ENCODE measurements at places on chromosomes 6 and 20.
A peak's percentile ranks its signal among the peaks of the same experiment; 100 is the strongest.

- no peak for DNase-seq
These were observed 467.1 kb upstream of the HSF2 start for GRCh38 chr6:121932076-121932991.

- no peak for DNase-seq
These were observed 87.4 kb downstream of the GJA1 start for GRCh38 chr6:121522771-121523386.

DNA sequence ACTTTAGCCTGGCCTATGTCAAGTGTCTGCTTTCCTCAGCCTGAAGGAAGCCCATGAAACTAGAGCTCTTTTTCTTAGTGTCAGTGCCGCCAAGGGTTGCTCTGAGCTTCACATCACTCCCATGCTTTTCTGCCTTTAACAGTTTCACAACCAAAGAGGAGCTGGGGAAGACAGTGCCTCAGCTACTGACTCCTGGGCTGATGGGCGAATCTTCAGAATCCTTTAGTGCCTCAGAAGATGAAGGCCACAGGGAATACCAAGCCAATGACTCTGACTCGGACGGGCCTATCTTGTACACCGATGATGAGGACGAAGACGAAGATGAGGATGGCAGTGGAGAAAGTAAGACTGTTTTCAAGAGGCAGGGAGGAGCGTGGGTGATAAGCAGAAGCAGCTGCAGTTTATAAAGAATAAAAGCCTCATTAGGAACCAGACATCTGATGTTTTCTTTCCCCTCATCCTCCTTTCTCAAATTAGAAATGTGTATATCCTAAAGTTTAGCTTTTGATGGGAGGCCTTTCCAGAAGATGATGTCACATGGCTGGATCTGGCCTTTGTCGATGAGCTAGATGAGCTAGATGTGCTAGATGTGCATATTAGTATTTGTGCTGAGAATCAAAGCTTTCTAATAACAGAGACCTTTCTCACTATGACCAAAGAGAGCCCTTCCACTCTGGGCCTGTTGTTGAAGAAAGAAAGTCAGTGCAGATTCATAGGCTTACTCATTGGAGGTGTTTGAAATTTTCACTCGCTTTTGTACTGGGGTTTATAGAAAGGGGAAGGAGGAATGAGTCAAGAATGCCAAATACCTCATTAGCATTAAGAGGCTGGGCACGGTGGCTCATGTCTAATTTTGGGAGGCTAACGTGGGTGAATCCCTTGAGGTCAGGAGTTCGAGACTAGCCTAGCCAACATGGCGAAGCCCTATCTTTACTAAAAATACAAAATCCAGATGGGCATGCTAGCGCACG lies 70.7 kb upstream of the LTV1 start:
- DNase-seq, result no peak

- DNase-seq, result no peak
These were observed 93.4 kb upstream of the TRAF3IP2 start for GRCh38 chr6:111699123-111699522.

DNA sequence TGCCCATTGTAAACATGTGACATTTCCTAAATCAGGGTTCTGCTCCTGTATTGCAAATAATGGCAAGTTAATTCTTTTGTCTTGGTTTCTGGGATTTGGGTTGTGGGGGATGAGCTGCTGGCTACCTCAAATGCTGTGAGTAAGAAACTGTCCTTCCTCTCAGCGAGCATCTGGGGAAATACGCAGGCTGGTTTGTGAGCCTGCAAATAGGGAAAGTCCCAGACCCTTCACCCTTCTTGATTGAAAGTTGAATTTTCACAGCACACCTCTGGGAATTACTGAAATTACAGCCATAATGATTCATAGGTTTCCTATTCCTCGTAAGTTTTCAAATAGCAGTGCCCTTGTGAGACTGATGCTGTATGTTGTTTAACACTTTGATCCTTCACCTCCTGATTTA lies 138.1 kb downstream of the TBXT start:
- no peak for DNase-seq

GRCh38 chr20:8132484-8133309 lies 631 bp downstream of the PLCB1 start:
- DNase-seq, result peak; percentile 25

DNA sequence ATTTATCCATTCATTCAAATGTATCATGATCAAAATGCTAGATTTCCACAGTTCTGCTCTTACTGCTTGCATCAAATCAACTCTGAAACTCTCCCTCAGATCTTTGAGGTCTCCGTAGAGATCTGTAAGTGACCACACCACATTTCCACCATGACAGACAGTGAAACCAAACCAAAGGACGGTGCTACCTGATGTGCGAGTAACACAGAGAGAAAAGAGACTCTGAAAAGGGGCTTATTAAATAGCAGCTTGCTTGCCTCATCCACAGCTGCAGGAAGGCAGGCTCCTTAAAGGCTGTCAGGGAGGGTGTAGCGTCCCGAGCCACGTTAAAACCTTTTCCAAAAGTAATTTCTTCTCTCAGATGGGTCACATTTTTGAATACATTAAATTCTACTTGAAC lies 335.8 kb downstream of the PACRG start:
- DNase-seq, result no peak

DNA sequence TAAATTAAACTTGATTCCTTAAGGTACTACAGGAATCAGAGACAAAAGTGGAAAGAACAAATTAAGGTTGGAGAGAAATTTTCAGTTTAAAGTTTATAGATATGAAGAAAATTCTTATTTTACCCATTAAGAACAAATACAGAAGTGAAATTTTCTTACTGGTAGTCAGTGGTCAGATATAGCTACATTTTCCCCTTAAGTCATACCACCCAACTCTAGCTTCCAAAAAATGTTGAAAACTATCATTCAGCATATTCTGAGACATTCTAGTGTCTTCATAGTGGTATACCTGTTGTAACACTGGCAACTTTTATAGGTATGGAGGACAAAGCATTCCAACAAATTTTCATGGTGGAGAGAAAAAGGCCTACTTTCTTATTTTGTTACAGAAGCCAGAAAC lies 15.6 kb upstream of the SUMO4 start:
- no peak for DNase-seq

DNA sequence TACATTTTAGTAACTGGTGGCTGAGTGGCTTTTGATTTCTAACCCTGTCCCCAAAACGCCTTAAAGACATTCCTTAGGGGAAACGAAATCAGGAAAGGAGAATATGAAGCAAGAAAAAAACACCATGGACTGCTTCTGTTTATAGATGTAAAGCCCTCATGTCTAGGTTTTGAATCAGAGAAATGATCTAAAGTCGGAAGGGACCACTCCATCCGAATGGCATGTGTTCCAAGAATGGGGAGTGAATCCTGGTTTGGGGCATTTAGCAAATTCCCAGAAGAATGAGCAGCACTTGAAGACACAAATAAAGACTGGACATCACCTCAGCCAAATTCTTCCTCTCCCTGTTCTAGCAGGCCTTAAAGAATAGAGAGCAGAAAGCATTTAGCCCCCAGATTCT lies 65.6 kb downstream of the CAP2 start:
- no peak for DNase-seq

- no peak for DNase-seq
These were observed 2.9 kb downstream of the SLC2A4RG start for GRCh38 chr20:63742381-63743024.

GRCh38 chr20:36259177-36260061 lies 23.1 kb downstream of the AAR2 start:
- DNase-seq, result no peak

- DNase-seq, result no peak
These were observed 306.3 kb upstream of the IRAK1BP1 start for GRCh38 chr6:78561015-78561414.

- no peak for DNase-seq
These were observed 38.0 kb downstream of the C6orf15 start for GRCh38 chr6:31074401-31074800.

- no peak for DNase-seq
These were observed 6.3 kb upstream of the MROH8 start for GRCh38 chr20:37185686-37186085.

- DNase-seq, result no peak
These were observed 319.5 kb downstream of the PRL start for GRCh38 chr6:21977346-21977745.

DNA sequence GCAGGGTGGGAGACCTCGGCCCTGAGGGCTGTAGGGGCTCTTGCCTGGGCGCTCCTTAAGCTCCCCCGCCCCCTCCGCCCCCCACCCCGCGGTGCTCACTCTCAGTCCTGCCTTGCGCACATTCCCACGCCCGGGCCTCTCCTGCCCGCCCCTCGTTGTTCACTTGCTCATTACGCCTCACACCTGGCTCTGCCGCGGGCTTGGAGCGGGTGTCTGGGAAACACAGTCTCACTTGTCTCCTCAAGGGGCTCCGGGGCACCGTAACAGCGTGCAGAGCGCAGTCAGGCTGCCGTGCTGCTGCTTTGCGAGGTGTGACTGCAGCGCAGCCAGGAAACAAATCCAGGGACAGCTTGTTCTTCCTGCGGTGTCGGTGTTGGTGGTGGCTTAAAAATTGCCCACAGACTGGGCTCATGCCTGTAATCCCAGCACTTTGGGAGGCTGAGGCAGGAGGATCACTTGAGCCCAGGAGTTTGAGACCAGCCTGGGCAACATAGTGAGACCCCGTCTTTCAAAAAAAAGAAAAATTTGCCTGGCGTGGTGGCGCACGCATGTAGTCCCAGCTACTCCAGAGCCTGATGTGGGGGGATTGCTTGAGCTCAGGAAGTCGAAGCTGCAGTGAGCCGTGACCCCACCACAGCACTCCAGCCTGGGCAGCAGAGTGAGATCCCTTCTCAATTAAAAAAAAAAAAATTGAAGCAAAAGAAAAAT lies 4.6 kb downstream of the NPBWR2 start:
- no peak for DNase-seq

GRCh38 chr6:37273690-37274089 lies 15.7 kb upstream of the TMEM217 start:
- no peak for DNase-seq

- no peak for DNase-seq
These were observed 45.4 kb upstream of the ID1 start for GRCh38 chr20:31559704-31560093.

DNA sequence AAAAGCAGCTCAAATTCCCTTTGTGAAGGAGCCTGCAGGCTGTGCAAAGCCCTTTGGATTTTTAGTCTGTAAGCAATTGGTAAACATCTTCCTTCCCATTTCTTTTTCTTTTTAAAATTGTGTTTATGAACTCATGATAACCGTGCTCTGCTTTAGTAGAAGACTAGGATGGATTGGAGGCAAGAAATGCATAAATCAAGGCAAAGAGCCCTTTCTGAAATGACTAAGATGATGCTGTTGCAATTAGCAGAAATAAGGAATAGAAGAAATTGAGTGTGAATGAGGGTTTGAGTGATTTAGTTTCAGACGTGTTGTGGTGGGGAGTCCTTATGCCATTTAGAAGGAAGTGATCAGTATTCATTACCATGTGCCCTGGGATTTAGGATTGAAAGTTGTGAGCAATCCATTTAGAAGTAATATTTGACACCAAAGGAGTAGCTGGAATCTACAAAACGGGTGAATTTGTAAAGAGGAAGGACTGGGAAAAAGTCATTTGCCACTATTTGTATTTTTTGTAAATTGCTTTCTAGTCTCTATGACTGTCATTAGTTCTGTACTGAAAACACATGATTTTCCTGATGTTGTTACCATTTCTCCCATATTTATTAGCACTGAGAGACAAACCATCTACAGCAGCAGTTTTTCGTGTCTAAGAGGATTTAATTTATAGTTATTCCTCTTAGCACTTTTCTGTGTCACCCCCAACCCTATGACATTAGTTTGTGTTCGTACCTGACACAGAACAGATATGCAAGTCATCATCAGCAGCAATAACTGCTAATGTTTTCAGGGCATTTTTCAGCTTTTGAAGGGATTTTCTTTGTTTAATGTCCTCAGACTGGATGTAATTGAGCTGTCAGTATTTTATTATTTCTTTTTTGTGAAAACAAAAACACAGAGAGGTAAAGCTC lies 265.0 kb downstream of the UTRN start:
- no peak for DNase-seq

DNA sequence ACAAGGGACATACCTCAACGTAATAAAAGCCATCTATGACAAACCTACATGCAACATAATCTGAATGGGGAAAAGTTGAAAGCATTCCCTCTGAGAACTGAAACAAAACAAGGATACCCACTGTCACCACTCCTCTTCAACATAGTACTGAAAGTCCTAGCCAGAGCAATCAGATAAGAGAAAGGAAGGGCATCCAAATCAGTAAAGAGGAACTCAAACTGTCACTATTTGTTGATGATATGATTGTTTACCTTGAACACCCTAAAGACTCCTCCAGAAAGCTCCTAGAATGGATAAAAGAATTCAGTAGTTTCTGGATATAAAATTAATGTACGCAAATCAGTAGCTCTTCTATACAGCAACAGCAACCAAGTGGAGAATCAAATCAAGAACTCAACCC lies 39.4 kb downstream of the ZNF311 start:
- DNase-seq, result no peak

DNA sequence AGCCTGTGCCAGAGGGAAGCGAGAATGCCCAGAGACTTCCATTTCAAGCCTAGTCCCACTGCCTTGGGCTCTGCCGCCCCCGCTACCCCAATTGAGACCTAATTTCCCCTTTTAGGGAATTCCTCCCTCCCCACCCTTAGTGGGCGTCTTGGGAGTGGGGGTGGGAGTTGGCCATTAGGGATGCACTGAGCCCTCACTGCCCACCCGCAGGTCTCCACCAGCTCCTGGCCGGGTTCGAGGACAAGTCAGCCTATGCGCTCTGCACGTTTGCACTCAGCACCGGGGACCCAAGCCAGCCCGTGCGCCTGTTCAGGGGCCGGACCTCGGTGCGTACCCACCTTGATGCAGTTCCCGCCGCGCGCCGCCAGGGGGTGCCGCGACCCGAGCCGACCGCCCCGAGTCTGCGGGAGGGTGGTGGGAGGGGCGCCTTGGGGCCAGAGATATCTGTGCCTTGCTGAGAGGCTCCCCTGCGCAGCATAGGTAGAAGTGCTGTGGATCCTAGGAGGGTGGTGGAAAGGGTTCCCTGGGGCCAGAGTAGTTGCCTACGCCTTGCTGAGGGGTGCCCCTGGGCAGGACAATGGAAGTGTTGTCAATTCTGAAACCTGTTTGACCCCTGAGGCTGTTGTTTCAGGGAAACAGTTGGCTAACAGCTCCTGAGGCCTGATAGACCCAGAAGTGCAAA lies 9.2 kb downstream of the ITPA start:
- DNase-seq, result peak; percentile 81

DNA sequence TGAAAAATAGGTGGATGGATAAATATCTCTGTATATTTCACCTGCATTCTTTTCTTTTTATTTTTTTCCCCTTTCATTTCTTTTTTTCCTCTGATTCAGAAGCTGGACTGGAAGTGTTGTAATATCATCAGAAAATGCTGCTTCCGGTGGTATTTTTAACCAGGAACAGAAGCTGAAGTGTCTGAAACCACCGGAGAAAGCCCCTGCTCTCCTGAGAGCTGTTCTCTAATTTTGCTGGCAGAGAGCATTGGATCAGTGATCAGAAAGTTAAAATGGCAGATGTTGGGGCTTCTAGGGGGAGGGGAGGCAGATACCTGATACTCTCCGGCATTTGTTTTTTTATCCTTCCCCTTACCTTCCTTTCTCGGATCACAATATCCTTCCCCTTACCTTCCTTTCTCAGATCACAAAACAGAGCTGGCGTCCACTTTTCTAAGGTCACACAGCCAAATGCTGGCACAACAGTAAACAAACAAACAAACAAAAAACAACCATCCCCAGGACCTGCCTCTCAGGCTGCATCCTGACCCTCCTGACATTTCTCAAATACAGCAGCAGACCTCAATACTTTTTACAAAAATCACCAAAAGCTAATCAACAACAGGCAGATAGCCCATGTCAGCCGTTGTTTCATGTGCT lies 143.2 kb upstream of the ZNF217 start:
- no peak for DNase-seq
